ENCODE measurements at places on chromosomes 1 and 21.

DNA sequence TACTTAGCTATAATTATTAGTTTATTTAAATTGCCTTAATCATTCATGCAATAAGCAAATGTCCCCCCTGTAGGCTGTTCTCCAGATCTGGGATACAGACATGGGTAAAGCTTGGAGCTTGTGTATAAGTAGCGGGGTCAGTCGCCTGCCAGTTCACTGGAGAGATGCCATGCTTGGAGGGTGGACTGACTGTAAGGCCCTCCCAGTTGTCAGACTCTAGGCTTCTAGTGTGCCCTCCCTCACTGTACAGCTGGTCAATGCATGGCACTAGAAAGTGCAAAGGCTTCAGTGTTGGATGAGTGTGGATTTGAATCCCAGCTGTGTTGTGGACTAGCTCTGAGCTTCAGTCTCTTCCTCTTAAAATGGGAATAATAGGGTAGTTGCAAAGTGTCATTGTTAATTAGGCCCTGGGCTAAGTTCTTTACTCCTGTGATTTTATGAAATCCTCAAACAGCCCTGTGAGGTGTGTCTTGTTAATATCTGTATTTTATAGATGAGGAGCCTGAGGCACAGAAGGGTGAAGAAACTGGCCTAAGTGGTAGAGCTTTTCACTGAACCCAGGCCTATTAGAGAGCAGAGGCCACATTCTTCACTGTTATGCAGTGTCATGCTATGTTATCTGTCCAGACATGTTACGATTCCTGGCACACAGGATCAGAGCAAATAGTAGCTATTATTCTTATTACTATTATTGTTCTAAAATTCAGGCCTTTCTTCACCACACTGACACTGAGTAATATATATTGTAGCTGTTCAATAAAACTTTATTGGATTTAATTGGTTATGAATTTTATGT lies 85.9 kb downstream of the ROR1 start:
- DNase-seq = no peak

DNA sequence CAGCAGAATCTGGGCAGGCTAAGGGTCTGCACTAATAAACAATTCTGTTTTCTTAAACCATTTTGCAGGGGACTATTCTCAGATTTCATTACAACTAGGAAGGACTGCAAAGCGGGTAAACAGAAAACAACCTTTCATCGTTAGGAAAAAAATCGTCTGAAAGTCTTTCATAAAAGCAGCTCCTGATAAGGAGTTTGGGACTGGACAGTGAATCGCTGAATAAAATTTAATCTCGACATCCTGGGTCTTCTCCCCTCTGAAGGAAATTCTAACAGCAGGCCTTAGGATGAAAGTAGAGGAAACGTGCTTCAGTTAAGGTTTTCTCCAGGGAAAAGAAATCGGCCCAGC lies 471 bp upstream of the MTF2 start:
- no peak for DNase-seq

DNA sequence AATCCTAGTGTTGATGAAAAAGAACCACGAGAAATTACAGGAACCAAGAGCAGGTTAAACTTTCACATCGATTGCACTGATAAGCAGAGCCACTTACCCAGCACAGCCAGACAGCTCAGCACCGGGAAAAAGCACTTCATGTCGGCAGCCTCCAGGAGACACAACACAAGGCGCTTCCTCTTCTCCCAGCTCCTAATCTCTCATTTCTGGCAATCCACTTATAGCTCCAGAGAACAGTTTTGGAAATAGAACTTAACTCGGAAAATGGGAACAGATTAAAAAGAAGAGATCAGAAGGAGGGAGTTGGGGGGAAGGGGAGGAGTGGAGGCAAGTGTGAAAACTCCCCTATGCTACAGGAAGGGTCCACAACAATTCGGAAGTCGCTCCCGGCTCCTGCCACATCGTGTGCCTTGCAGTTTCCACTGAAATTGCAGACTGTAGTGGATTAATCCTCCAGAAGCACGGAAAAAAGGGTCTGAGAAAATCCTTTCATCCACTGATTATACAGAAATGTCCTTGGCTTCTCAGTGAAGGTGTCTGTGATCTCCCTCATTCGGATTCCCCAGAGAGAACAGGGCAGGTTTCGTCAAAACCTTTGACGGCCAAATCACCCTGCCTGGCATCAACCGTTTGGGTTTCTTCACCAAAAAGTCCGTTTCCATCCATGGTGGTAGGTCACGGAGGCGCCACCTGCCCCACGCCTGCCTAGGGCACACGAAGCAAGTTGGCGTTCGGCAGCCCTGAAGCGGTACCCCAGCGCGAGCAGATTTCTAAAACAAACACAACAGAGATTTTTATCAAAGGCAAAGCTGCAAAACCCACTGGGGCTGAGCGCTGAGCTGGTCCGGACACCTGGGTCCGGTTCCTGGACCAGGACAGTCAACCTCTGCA lies 1.1 kb downstream of the IGSF3 start:
- DNase-seq = no peak

GRCh38 chr1:194618101-194618500 lies 1431.7 kb upstream of the B3GALT2 start:
- DNase-seq = no peak

DNA sequence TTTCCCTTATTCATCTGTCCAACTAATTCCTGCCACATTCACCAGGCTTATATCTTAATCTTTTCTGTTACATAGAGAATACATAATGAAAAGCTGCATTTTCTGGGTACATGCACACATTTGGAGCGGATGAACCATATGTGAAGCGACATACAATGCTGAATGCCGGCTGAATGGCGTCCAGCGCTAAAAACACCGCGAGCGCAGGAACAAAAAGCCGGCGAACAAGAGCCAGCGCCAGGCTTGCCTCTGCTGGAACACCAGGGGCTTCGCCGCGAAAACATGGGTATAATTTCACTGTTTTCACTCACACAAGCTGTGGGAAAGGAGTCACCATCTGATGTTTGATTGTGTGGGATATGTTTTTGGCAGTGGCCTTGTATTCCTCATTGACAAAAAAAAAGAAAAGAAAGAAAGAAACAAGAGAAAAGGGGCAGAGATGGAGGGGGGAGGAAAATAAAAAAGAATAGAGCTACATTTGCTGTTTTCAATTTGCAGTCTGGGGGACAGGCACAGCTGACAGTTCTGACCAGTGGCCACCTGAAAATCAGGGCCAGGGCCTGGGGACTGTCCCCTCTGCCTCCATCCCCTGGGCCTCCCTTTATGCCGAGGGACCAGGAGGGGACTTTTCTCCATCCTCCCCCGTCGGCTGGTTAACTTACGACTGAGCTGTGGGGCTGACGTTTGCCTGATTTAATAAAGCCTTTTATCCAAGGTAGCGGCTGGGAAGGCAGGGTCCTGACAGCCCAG lies 70.2 kb upstream of the OLIG2 start:
- no peak for DNase-seq

DNA sequence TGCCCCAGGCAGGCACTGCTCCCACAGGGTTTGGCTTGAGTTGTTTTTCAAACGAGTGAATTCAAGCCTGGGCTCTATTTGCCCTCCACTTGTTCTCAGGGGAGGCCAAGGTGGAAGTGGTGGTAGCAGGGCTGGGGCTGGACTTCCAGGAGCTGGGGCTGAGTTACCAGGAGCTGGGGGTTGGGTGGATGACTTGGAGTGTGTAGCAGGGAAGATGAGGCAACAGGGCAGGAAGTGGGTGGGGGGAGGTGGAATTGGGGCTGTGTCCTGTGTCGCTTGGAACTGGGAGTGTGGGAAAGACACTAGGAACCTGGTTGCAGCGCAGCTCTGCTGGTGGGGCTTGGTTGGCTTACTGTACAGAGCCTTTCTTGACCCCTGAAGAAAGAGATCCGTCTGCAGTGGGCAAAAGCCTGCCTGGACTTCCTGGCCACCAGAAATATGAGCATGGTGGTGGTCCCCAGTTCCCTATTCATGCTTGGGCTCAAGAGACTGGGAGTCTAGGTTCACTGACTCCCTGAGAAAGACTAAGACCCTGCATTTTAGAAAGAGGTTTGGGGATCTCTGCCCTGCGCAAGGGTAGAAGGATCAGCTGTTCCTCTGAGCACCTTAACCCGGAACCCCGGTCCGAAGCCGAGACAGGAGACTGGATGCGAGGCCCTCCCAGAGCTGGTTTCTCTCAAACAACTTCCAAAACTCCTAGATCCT lies 3.1 kb downstream of the TFAP2E start:
- no peak for DNase-seq

DNA sequence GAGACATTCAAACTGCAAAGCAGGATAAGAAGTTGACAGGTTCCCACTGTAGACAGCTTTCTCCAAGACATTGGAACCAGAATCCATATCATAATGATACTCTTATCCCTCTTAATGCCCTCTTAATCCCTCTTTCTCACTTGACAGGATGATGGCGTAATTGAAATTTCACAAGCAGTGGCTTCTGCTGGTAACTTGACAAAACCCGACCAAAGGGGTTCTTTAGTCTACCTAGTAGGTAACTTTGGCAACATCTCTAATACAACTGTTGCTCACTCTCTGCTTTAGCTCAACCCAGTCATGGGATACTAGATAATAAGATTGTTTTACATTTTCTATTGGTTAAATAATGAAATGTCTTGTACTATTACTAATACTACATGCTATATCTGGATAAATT lies 34.7 kb downstream of the S100A10 start:
- DNase-seq = no peak
